ENCODE measurements at places on chromosomes 11 and 22.

- no peak for DNase-seq
These were observed 87.4 kb upstream of the CLDN5 start for GRCh38 chr22:19611590-19611989.

- DNase-seq, result no peak
These were observed 45.5 kb upstream of the GLYATL1B start for GRCh38 chr11:59040607-59041006.

DNA sequence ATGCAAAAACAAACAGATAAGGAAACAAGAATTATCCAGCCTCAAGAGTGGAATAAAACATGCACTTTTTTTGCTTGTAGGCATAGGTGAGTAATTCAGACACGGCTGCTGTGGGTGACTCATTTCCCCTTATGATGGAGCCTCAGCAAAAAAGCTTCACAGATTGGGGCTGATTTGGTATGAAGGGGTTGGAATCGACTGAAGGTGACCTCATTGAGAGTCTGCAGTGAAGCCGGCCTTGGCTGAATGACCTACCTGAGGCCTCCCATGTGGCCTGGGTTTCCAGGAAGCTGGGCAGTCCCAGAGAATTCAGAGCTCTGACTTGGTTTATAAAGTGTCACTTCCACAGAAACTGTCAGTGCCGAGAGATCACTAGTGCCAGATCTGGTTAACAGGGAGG lies 34.2 kb upstream of the VPREB1 start:
- no peak for DNase-seq

GRCh38 chr22:49619301-49619700 lies 208.4 kb downstream of the BRD1 start:
- DNase-seq, result no peak

- no peak for DNase-seq
These were observed 41.5 kb upstream of the MYEOV start for GRCh38 chr11:69252490-69252837.

DNA sequence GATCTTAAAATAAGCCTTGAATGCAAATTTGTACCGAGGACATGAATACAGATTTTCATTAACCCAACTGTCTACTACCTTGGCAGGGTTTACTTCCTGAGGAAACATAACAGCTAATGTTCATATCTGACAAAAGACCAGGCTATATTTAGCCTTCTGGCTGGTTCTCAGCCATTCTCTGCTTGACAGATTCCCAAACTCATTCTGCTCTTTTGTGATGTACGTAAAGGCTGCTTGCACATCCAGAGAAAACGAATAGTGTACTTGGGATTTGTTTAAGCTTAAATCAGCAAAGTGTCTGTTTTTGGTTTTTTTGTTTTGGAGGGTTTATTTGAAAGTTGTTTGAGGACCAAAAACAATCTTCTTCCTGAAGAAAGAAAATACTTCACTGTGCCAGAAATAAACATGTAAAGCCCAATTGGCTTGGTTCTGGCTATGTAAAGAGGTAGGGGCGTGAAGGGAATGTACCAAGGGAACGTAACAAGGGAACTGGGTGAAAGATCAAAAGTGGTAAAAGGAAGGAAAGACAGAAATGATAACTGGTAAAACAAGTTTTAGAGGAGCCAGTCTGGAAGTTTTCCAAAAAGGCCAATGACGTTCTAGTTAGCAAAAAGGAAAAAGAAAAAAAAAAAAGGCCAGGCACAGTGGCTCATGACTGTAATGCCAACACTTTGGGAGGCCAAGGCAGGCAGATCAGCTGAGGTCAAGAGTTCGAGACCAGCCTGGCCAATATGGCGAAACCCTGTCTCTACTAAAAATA lies 21.4 kb upstream of the CRTAM start:
- peak; percentile 74 for DNase-seq

DNA sequence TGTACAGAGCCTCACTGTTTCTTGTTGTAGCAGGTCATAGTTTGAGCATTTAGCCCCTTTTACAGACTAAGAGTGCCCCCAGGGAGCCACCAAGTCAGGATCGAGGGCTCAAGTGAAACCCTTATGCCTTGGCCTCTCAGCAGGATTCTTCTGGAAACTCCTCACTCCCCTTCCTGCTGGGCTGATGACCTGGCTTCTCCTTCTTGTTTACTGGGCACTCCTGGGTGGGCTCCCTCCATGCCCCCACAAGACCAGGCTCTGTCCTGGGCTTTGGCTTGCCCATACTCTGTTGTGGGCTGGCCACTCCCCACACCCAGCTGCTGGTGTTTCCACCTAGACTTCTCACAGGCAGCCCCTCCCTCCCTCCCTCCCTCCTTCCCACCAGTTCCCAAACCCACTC lies 69.6 kb downstream of the MED15 start:
- no peak for DNase-seq

DNA sequence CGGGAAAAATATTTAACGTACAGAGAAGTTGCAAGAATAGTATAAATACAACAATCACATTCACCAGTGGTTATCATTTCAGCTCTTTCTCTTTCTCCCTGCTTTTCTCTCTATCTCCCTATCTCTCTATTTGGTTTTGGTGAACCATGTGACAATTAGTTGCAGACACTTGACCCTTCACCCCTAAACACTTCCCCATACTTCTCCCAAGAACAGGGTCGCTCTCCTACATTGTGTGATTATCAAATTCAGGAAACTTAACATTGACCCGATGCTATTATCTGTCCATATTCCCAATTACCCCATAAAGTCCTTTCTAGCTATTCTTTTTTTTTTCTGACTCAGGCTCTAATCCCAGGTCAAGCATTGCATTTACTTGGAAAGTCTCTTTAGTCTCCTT lies 4.8 kb upstream of the CYB5R3 start:
- DNase-seq, result no peak

GRCh38 chr22:41920271-41920976 lies 5.5 kb upstream of the SHISA8 start:
- DNase-seq, result no peak

- no peak for DNase-seq
These were observed 252.6 kb downstream of the SWAP70 start for GRCh38 chr11:9916480-9916879.

GRCh38 chr22:45499746-45500145 lies 2.9 kb upstream of the FBLN1 start:
- DNase-seq, result no peak

- no peak for DNase-seq
These were observed 43.5 kb downstream of the ST14 start for GRCh38 chr11:130202818-130203689.

- DNase-seq, result no peak
These were observed 45.2 kb downstream of the MYEOV start for GRCh38 chr11:69339041-69339733.

GRCh38 chr11:67409261-67409666 lies 5.4 kb downstream of the TBC1D10C start:
- no peak for DNase-seq

DNA sequence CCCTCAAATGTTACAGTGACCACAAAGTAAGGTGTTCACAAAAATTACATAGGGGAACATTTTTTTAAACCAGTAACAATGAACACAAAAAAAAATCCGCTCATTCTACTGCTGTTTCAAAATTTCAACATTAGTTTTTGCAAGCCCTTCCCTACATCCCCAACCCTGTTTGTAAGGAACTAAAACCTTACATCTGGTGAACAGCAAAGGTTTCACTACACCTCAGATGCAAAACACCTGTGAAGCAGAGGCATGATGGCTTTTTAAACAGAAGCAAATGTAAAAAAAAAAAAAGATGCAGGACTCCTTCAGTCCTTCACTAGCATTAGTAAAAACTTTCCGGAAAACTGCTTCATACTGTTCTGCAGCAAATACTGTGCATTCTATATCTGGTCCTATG lies 50.0 kb upstream of the API5 start:
- no peak for DNase-seq

GRCh38 chr11:64891215-64891848 lies 12.9 kb upstream of the EHD1 start:
- DNase-seq, result no peak

Measured in muscle of arm (tissue), 14 donors.